Stimulated activated CD8-positive, alpha-beta memory T cell treated with anti-CD3 and anti-CD28 coated beads, Interleukin-4, amount 100 ng/mL, for 24 hours (primary cell): ENCODE measurements at places on chromosomes 7 and 10.

GRCh38 chr7:38070718-38071117, 107.3 kb upstream of the STARD3NL start:
- no peak for DNase-seq

DNA sequence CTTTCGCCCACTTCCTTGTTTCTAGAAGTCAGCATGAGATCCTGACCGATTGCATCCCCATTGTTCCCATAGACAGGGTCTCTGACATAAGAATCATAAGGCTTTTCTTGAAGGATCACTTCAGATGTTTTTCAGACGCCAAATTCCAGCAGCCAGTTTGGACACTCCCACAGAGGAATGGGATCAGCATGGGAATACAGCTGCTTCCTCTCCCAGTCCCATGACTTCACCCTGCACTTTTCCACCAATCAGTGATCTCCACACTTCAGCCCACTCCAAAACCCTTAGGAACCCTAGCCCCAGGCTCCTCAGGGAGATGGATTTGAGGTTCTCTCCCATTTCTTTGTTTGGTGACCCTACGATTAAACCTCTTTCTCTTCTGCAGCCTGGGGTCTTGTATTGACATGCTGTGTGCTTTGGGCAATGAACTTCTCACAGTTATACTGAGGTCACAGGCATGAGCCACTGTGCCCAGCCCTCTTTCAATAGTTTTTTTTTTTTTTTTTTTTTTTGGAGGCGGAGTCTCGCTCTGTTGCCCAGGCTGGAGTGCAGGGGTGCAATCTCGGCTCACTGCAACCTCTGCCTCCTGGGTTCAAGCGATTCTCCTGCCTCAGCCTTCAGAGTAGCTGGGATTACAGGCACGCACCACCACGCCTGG, 52.8 kb upstream of the CHST3 start:
- DNase-seq = no peak

- no peak for DNase-seq
These were observed 87.3 kb downstream of the BEND7 start for GRCh38 chr10:13441476-13441875.

- no peak for DNase-seq
These were observed 118.2 kb upstream of the TCF7L2 start for GRCh38 chr10:112831859-112832258.

DNA sequence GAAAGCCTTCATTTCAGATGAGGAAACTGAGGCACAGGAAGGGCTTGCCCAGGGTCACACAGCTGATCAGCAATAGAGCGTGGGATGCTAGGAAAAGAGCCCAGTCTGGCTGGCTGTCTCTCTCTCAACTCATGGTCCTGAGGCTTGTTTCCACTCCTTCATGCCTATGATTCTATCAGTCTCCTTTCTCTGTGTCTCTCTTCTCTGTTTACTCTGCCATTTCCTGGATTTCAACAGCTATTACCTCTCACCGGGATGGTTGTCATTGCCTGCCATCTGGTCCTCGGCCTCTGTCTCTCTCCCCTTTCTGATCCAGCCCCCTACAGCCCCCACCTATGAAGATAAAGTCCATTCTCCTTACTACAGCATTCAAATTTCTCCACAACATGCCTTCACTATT, 93.3 kb upstream of the AGBL3 start:
- DNase-seq = no peak

DNA sequence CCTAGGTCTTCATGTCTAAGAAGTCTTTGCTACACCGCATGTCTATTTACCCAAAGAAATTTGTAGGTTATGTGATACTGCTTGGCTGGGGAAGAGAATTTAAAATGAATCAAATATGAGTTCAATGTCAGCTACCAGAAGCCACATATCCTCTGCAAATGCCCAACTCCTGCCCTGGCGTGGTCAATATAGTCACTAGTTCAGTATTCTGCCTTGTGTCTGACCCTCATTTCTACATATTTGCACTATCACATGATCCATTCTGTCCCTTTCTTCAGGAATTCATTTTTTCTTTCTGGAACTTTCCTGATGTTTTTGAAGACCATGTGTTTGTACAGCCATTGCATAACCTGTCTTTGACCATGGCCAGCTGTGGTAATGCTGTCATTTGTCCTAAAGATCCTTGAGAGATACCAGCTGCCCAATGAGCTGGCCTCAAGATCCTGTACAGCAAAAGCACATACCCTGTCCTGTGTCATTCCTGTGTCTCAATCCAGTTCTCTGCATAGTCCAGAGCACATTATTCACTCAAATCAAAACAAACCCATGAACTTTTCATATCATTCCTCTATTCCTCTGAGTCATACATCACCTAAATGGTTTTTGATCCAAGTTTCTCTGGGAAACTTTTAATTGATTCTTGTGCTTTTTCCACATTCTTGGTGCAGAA, 524.5 kb downstream of the PARD3 start:
- DNase-seq = no peak

GRCh38 chr10:71077796-71078453, 134.4 kb upstream of the UNC5B start:
- DNase-seq = no peak

- DNase-seq = no peak
These were observed 18.6 kb downstream of the KCP start for GRCh38 chr7:128891942-128892269.

GRCh38 chr7:151599401-151600227, 79.9 kb upstream of the RHEB start:
- DNase-seq = no peak

GRCh38 chr10:33695536-33695935, 361.1 kb upstream of the NRP1 start:
- DNase-seq = no peak

DNA sequence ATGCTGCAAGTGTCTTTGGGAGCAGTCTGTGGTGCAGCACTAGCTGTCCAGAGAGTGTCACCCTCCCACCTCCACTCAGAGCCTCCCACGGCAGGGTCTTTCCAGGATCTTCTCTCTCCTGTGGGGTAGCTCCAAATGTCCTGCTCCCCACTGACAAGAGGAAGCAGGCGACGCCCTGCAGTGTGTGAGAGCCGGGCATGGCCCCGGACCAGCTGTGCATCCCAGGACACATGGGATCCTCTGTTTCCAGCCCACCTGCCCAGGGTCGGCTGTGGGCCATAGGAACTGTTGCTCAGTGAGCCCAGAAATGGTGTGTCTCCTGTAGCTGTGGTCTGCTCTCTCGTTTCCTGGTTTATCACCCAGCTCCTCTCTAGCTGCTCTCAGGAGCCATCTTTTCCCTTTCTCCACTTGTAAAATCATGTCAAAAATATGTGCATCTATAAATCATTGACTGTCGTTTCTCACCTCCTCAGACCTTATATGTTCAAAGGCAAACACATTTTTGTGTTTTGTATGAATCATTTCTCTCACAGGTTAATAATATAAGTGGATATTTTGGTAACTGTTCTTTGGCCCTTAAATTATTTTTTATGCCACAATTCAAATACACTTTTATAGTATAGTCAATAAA, 74.9 kb downstream of the VWC2 start:
- no peak for DNase-seq

DNA sequence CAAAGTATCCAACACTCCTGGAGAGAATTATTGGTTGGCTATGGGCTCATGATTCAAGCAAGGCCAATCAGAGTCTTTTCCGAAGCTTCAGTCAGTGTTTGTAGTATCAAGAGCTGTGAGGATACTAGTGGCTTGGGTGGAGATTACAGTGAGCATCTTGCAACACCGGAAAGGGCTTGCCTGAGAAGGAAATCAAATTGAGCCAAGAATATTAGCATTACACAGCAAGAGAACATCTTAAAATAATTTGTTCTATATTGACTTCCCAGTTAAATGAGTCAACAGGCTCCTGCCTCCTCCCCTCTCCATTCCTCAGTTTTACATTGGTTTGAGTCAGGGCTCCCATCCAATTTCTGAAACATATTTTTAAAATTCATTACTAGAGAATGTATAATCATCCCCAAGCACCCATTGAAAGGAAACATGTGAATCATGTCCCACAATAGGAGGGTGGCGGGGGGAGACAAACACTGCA, 127.4 kb downstream of the ELAPOR2 start:
- no peak for DNase-seq

- DNase-seq = no peak
These were observed 50.6 kb upstream of the DPYSL4 start for GRCh38 chr10:132136097-132136521.

GRCh38 chr7:33881316-33881715, 24.0 kb upstream of the BMPER start:
- DNase-seq = no peak

DNA sequence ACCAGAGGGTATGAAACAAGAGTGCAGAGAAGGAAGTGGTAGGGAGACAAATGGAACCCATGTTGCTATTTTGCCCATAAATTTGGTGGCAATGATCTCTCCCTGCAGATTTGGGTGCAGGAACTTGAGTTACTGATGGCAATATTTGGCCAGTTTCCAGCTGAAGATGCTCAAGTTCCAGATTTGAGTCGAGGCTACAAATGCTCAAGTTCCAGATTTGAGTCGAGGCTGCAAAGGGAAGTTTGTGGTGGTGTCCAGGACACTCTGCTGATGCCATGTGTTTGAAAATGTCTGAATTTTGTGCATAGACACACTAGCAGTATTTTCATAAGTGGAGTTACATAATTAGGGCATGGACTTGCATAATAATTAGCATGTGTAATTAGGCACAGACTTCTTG, 40.8 kb downstream of the TBXAS1 start:
- no peak for DNase-seq

DNA sequence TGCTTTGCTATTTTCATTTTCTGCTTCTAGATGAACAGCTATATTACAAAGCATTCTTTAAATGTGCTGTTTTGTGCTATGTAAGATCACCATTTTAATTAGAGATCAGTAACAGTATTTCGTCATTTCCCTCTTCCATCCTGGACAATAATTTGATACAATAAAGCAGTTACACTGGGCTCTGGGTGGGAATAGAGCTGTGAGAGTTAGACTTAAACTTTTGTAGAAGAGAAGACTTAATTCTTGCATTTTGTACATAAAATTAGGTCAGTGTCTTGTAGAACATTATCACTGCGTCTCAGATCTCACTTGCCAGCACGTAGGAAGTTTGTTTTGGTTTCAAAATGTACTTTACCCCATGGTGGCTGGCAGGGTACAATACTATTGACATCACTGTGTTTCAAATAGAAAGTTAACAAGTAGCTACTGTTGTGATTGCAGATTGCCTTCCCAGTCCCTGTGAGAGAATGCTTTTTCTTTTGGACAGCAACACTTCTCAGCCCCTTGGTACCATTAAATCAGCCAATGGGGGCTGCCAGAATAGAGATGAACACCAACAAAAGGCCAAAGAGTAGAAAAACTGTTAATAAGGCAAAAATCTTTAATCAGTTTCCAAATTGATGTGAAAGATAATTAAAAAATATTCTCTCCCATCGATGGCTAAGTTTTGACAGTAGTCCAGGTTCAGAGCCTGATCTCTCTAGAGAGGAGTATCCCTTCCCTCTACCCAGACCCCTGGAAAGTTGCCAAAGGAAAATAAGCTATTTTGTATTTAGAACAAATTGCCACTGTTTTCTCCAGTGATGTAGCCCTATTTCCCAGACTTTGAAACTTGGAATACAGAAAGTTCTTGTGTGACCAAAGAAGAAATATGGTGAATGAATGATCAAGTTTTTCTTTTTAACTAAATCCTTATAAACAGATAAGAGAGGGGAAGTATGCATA, 35.1 kb downstream of the SMNDC1 start:
- no peak for DNase-seq

GRCh38 chr7:77254429-77254828, 54.8 kb upstream of the FGL2 start:
- no peak for DNase-seq

- no peak for DNase-seq
These were observed 59.9 kb downstream of the ADARB2 start for GRCh38 chr10:1677307-1677939.

GRCh38 chr10:49632406-49633317, 18.8 kb downstream of the CHAT start:
- no peak for DNase-seq

GRCh38 chr10:69872323-69872722, 70.6 kb downstream of the COL13A1 start:
- DNase-seq = no peak
